NCI-H2029 (cell line): ENCODE measurements at places on chromosomes 16 and 17.

GRCh38 chr17:16935786-16936185 is 36.1 kb downstream of the TNFRSF13B start:
- no peak for DNase-seq

- no peak for DNase-seq
These were observed 688 bp upstream of the ITGB3 start for GRCh38 chr17:47252766-47253512.

GRCh38 chr17:55580596-55581133 is 69.4 kb upstream of the SMIM36 start:
- no peak for DNase-seq

DNA sequence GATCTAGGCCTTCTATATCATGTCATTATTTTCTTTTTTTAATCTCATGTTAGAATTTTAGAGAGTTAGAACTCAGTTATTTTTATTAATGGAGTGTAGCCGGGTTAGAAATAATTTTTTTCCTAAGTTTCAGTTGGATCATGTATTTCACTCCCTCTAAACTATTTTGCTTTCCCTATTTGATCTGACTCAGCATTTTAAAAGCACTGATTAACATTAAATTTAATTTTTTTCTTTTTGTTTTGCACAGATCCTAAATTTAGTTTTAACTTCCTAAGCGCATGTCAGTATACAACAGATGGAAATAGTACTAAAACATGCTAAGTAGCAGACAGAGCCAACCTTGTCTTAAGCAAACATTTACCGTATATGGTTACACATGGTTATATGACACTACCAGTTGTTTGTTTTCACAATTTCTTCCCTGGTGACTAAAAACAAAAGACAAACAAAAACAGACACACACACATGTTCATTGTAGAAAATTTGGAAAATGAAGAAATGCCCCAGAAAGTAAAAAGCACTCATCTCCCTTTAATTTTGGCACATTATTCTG is 33.6 kb upstream of the RAB11FIP4 start:
- DNase-seq = peak; percentile 69

DNA sequence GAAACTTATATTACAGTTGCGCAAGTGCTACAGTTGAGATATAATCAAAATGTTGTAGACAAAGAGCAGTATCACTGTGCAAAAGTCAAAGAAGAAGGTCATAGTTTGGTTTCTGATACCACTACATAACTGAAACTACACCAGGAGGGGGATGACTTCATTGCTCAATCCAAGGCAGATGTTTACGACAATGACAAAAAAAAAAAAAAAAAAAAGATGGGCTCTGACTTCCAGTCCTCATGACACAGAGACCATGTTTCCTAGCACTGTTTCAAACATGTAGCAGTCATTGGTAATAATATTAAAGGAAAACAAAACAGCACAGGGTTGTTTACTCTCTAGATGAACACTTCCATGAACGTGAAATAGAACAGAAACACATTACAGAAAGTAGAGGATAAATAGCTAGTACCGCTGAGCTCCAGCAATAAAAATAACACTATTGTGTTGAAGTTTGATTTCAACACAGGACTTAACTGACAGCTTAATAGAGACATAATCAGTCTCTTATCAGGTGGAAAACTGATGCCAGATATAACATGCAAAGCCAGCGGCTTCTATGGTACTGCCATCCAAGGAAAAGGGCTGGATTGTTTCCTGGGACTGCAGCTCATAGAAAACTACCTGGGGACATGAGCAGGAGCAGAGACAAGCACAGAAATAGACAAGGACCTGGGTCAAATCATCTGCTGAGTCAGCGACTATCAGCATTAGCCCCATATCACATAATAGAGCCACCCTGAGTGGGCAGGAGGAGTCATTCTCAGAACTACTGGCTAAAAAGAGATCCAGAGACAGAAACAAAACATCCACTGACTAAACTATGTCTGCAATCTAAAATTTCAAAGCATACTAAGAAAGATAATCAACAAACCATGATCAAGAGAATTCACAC is 463.6 kb upstream of the SOX9 start:
- no peak for DNase-seq

GRCh38 chr17:41610965-41611640 is 1.5 kb downstream of the KRT16 start:
- DNase-seq = no peak

GRCh38 chr16:89525146-89525913 is 17.1 kb downstream of the SPG7 start:
- no peak for DNase-seq

GRCh38 chr17:18008496-18009268 is 30.3 kb downstream of the ATPAF2 start:
- no peak for DNase-seq

GRCh38 chr16:74700116-74700437 is 585 bp downstream of the MLKL start:
- no peak for DNase-seq

GRCh38 chr17:29066047-29066446 is 23.1 kb downstream of the PIPOX start:
- no peak for DNase-seq

DNA sequence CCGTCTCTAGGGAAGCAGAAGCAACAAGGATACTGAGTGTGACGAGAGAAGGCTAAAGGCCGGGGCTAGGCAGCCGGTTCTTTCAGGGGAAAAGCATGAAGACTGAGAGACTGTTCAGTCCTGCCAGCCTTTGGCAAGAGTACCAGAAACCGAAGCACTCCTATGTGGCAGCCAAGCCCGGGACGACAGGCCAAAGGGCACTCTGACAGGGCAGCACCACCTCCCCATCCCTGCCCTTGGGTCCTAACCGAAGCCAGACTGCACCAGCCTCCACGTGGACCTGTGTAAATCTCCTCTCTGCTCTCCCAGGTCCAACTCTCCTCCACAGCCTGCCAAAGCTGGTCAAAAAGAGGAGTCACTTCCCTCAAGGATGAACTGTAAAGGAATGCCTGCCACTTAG is 23.5 kb upstream of the ALOX15 start:
- DNase-seq = no peak

DNA sequence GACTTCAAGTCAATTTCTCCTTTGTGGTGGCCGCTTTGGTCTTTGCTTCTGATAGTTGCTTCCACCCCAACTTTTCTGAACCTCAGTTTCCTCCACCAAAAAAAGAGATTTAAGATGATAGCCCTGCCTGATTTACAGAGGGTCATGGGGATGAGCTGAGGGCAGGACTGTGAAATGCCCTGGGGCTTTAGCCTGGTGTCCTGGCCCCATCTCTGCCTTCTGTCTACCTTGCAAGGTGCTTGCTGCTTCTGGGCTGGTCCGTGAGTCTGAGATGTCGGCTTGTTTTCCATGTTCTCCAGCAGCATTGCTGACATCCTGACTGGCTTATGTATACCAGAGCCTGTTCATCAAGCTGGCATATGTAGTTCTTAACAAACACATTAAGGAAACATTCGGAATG is 191.9 kb upstream of the MPHOSPH6 start:
- no peak for DNase-seq

GRCh38 chr16:89167425-89167941 is 4.1 kb upstream of the CDH15 start:
- DNase-seq = peak; percentile 40

GRCh38 chr17:17186051-17186450 is 20.1 kb downstream of the PLD6 start:
- DNase-seq = no peak

GRCh38 chr16:11405331-11406176 is 60.3 kb downstream of the RMI2 start:
- DNase-seq = no peak

GRCh38 chr16:80986557-80986956 is 20.1 kb downstream of the CMC2 start:
- no peak for DNase-seq

DNA sequence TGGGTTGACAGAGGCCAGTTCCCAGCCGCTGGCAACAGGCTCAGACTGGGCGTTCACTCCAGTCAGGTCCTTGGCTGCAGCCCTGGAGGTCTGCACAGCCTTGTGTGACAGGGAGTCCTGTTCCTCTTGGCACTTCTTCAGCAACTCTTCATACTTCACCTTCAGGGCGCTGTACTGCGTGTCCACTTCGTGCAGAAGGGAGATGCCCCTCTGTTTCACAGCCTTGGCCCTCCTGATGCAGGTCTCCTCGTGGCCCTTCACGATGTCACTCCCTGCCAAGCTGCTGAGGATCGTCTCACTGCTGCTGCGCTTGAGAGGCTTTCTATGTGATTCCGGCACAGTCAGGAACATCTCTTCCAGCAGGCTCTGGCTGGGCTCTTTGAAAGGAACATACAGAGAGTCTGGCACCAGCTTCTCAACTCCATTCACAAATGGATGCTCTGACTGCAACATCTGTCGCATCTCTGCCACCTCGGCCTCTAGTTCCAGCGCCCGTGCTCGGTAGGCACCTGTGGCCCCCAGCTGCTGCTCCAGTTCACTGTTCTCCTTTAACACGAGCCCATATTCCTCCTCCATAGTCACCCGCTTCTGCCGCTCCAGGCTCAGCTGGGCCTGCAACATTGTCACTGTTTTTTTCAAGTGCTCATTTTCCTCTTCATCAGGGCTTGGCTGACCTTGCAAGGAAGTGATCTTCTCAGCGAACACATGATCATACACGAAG is 27.2 kb downstream of the CDR2 start:
- DNase-seq = no peak

DNA sequence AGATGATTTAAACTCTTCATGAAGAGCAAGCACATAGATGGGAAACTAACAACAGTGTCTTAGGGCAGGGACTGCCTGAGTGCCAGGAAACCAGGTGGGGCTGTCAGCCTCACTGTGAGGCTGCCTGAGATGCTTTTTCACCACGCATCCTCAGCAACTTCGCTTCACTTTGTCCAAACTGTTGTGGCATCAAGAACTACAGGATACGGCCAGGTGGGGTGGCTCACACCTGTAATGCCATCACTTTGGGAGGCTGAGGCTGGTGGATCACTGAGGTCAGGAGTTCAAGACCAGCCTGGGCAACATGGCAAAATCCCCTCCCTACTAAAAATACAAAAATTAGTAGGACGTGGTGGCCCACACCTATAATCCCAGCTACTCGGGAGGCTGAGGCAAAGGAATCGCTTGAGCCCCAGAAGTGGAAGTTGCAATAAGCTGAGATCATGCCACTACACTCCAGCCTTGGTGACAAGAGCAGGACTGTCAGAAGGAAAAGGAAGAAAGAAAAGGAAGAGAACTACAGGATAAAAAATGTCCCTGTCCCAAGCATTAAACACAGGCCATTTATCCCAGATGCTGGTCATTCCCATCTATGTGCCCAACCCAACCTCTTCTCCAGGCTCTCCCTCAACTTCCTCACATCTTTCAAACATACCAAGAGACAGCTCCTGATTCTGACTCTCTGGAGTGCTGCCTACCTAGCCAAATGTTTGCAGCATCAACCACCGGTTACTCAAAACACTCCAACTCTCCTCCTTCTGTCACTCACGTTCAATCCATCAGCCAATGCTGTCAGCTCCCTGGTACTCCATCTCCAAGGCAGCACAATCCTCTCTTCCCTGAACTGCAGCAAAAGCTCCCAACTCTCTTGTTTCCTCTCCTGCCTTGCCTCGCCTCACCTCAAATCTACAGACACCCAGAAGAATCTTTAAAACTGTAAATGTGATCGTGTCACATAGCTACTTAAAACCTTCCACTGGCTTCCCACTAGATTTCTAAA is 1.6 kb downstream of the EIF4A3 start:
- no peak for DNase-seq

GRCh38 chr16:75485230-75486013 is 9.8 kb downstream of the CHST6 start:
- DNase-seq = no peak

GRCh38 chr17:19753661-19754463 is 5.8 kb upstream of the ALDH3A1 start:
- DNase-seq = no peak

GRCh38 chr17:83154311-83155127 is 75.1 kb downstream of the METRNL start:
- no peak for DNase-seq

DNA sequence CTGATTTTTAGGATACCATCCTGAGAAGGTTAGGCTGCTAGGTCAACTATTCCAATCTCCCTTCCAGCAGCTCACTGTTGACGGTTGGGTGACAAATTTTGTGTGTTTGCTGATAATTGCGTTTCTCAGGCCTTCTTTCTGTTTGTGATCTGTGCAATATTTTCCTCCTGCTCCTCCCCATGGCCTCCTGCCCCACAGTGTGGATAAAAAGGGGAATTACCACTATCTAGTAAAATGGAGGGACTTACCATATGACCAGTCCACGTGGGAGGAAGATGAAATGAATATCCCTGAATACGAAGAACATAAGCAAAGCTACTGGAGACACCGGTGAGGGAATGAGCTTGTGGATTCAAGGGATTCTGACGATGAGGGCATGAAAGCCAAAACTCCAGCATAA is 9.2 kb downstream of the CHD3 start:
- DNase-seq = no peak

- DNase-seq = no peak
These were observed 295.8 kb downstream of the FOXL1 start for GRCh38 chr16:86874141-86874540.

GRCh38 chr17:39955726-39956225 is 7.0 kb upstream of the GSDMA start:
- no peak for DNase-seq

GRCh38 chr16:65576139-65576538 is 454.3 kb upstream of the CDH11 start:
- DNase-seq = no peak

DNA sequence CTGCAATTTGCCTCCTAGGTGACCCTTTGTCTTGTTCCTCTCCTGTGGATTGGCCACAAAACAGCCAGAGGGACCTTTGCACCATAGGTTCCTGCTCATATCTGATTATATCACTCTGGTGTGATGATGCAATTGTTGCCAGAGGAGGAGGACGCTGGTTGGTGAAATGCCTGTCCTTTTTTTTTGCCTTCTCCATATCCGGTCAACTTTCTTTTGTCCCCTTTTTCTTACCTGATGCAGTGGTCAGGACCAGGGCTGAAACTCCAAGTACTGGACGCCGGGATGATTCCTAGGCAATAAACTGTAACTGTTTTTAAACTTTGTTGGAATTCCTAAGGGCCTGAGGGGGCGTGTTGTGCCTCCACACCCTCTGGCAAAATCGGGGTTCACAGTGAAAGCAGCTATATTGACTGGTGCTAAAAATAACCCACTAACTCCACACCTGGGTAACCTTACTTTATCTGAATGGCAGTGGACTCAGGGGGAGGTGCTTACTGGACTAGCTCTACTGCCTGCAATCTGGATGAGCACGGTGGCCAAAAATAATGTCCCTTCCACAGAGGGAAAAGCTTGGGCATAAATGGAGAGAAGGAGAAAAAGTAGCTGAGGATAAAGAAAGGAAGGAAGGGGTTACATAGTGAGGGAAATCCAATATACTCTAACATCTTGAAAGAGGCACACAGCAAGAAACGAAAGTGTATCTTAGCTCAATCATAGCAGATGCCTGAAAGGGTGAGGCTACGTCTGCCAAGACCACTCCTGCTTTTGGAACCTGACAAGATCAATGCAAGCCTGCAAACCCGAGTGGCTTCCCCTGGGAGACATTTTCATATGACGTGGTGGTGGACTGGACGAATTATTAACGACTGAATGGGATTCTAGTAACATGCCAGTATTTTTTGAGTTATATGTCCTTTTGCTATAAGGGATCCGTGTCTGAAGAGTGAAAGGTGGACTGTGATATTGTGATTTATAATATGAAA is 28.4 kb upstream of the ZNF423 start:
- DNase-seq = no peak

- no peak for DNase-seq
These were observed 9.5 kb upstream of the MRPL12 start for GRCh38 chr17:81693509-81694210.
